Activated T-cell treated with anti-CD3 and anti-CD28 coated beads for 24 hours (primary cell): ENCODE measurements at places on chromosomes 5 and 9.

GRCh38 chr5:150257424-150257823, 32.1 kb downstream of the CAMK2A start:
- no peak for DNase-seq

GRCh38 chr5:77095189-77095588, 8.1 kb upstream of the ZBED3 start:
- no peak for DNase-seq

DNA sequence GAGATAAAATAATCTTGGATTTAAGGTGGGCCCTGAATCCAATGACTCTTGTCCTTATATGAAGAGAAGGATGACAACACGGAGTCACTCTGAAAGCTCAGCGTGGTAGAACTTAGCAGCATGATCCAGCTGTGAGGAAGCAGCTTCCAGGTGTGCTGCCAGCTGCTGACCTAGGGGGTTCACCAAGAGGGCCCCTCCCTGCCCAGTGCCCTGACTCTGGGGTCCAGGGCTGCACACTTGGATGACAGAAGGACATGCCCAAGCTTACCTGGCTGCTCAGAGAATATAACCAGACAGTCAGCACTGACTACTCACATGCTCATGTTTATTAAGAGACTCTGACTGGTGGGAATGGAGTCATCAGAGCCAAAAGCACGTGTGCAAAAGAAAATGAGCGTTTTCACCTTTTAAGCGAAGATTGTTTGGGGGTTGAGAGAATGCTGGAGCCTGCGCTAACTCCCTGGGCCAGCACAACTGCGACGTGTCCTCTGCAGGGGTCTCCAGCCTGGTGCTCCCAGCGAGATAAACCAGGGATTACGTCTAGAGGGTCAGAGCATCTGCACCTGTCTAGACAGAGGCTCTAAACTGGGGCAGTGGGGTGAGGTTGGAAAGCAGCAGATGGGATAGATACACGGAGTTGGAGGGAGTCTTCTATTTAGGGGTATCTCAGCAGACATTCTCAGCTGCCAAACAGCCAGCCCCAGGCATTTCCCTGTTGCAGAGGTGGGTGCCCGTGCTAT, 41.3 kb downstream of the ROPN1L start:
- DNase-seq, result no peak

DNA sequence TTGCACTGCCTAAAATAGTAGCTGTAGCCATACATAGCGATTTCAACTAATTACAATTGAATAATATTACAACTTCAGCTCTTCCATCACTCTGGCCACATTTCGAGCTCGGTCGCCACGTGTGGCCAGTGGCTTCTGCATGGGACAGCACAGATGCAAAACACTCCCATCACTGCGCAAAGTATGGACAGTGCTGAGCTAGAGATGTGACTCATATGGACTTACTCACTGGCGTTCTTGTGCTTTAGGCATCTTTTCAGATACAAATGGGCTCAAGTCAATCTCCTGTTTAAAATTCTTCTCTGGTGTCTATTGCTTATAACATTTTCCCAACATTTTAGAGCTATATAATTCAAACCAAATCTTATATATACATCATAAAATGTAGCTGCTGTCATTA, 222.7 kb downstream of the ELAVL2 start:
- DNase-seq, result no peak

DNA sequence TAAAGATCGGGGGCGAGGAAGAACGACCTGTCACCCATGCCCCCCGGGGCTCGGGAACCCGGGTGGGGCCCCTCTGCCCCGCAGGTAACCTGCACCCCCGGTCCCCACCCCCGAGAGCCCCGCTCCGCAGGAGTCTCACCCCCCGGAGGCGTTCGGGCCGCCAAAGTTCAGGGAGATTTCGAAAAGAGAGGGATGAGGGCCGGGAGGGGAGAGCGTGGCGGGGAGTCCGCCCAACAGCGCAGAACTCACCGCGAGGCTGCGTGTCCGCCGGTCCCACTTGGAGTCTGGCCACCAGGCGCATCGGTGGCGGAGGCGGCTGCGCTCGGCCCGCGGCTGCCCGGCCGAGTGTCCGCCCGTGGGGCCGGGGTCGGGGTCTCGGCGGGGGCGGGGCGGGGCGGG, at the start of gene PHF19:
Gene PHF19 (minus strand): TSS at position 347 of the 399 bp plus-strand sequence. CDS start 2,447 bp downstream, outside the sequence.
- DNase-seq, result no peak

DNA sequence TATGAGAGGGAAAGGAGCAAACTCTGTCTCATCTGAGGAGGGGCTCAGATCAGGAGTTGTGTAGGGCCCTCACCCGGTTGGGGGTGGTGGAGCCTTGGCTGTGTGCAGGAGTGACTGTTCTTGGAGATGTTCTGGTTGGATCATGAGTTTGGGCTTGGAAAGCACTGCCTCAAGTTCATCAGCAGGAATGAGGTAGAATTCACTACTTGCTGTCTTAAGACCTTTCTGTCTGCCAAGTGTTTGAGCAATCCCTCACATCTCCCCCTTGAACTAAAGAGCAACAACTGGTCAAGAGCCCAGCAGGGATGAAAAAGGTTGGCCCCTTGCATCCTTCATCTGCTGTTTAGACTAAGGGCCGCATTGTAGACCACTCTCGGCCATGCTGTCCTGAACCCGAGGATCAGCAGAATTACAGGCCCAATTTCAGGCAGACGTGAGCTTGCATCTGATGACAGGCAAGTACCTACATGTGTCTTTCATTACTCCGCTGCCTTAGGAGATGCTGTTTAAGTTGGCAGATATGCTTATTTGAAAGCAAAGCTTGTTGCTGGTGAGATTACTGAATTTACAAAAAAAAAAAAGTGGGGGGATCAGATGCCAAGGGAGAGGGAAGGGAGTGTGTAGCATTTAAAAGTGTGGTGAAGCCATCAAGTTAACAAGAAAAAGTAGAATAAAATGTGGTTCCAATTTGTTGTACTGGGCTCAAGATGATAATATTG, 36.4 kb downstream of the PIK3R1 start:
- no peak for DNase-seq

DNA sequence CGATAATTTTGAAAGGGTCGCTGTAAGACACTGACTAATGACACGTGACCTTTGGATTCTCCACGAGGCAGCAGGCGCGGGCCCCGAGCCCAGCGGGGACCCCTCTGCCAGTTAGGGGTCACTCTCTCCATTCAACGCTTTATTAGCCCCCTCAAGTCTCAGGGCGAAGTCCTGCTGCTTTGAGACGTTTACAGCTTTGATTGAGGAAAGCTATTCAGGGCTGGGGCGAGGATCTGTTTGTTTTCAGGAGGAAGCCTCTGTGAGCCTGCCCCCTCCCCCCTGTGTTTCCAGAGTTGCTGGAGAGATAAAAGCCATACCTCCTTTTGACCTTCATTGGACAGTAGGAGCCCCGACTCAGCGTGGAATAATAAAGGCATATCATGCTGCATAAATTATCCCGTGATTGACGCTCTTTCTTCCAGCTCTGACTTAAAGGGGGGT, 31.4 kb upstream of the MSX2 start:
- no peak for DNase-seq

GRCh38 chr5:533955-534742, 9.9 kb upstream of the SLC9A3 start:
- DNase-seq, result no peak

DNA sequence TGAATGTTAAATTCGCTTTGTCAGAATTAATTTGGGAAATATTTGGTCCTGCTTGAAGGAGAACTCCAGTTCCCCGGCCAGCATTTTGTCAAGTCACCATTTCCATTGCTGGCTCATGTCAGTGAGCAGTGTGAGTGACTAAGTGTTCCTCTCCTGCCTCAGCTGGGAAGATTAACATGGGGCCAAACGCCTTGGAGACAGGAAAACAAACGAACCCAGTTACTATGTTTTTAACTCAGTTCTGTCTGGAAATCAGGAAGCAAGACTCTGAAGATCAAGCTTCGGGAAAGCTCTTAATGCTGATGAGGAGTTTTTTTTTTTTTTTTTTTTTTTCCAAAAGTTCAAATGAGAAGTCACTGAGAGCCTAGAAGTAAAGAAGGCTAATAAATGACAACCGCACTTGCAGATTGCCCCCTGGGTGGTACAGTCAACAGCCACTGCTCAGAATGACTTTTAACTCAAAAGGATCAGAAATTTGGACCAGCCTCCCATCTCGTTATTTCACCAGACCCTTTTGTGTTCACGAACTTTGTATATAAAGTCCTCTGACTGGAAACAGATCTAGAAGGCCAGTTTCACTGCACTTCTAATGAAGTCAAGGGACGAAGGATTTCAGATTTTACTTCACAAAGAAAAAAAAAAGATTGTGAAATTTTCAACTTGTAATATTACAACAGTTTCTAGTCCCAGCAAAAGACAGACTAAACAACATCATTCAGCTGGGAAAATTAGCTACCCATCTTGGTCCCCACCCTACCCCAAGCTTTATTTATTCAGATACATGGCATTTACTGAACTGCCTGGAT, 121.3 kb downstream of the LHFPL2 start:
- DNase-seq, result no peak

- no peak for DNase-seq
Measured at GRCh38 chr5:144060598-144060997, 109.9 kb downstream of the YIPF5 start.

GRCh38 chr5:134097211-134097749, 17.2 kb upstream of the TCF7 start:
- DNase-seq, result no peak

DNA sequence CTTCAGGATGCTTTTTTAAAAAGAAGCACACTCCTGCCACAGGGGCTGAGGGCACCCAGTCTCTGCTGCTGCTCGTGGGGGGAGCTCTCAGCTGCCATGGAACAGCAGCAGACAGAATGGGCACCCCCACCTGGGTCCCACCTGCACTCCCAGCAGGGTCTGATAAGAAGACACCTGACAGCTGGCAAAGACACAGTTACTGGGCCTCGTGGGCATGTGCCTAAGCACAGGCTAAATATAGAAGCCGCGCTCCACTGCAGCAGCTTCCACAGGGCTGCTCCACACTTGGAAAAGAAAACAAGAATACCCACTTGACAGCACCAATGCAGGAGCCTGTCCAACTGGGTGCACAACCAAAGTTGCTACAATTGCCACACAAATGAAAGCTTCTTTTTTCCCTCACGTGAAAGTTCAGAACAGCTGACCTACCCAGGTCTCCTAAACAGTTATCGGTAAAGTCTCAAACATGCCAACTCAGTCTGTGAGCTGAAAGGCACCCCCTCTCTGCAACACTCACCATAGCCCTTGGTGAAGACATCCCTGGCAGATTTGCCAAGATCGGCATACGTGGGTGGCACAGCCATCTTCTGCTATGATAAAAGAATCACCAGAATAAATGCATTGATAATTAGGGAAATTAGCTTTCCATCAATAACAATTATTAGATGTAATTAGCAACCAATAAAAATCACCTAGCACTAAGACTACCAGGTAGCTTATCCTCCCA, 12.2 kb downstream of the VDAC1 start:
- no peak for DNase-seq

GRCh38 chr5:5154733-5155132, 14.6 kb downstream of the ADAMTS16 start:
- DNase-seq, result no peak

- DNase-seq, result no peak
Measured at GRCh38 chr5:147234825-147235635, at the start of gene STK32A. Gene STK32A, plus strand, starts transcription at chr5:147235026. Its CDS starts 4,609 bp downstream, at chr5:147239635.

- DNase-seq, result no peak
Measured at GRCh38 chr5:115271295-115272050, 8.8 kb upstream of the PGGT1B start.

DNA sequence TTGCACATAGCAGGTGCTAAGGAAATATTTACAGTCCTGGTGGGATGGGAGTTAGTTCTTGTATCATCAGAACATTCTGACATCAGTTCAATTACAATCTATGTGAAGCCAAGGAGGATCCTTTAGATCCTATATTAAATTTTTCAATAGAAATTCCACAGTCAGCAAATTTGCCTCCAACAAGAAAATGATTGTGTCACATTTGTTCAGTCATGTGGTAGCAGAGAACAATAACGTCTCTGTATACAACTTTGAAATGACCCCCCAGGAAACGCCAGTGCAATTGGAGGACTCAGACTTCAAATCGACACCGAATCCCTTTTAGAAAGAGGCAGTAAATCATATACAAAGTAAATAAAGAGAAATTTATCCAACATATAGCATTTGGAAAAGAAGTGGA, 392.1 kb downstream of the DTWD2 start:
- DNase-seq, result no peak

DNA sequence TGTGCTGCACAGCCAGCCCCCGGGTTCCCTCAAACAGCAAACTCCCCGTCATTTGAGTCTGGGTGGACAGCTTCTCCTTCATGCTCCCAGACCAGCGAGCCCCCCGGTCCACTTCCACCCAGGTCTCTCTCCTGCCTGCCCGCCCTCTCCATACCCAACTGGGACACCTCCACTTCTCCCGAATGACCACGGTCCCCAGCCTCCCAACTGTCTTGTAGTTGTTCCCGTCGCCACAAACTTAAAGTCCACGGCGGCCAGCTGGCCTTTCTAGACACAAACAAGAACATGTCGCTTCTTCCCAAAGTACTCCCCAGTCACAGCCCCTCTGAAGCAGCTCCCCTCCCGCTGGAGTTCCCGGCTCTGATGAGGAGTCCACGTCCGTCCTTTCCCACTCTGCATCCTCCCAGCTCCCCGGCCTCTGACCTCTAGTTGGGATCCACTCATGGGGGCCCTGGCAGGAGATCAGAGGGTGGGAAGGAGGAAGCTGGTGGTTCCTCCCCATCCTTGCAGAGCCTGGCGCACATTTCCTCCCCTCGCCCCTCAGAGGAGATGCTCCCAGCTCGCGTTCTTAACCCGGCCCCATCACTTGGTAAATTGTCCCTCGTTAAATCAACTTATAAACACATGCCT, 24.1 kb upstream of the PPP1R26 start:
- DNase-seq, result no peak

GRCh38 chr5:39115644-39116343, 41.6 kb upstream of the RICTOR start:
- DNase-seq, result no peak

DNA sequence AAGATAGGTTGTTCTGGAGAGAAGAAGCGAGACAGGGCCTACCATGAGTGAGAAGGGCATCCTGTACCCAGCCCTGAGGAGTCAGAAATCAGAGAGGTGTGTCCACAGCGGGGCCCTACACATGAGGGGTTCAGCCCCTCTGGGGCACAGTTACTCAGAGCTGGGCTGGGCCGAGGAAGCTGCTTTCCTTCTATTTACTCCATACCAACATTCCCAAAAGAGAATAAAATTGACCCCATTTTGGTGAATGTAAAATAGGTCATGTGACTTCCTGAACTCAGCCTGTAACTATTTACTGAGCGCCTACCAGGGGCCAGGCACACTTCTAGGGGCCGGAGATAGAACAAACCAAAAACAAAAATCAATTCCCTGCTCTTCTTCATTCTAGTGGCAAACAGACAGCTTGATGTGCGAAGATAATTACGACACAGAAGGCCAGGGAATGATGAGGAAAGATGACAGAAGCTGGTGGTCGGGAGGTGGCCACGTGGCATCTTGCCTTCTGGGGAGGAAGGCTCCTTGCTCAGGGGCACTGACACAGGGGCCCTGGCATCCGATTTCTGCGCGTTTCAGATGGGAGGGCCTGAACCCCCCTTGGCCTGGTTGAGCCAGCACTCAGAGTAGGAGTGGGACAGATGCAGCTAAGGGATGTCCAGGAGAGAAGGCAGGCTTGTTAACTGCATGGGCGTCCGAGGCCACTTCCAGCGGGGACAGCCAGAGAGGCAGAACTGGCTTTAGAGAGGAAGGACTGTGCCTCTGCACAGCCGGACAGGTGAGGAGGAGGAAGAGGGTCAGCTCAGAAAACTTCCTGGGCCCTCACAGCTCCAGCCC, 121.8 kb downstream of the NSG2 start:
- no peak for DNase-seq

GRCh38 chr9:113516840-113517577, 53.5 kb downstream of the RGS3 start:
- peak; percentile 64 for DNase-seq
